Adipose tissue (tissue), 3 donors: ENCODE measurements at places on chromosomes 13 and 19. TPM values are rescaled to one million over a fixed set of nuclear protein-coding genes. Genes with fewer than 3 reads are reported as not detected.

Gene ZNF468
- polyA plus RNA-seq: 5.8 TPM

Gene TLE2
- polyA plus RNA-seq: 25.2 TPM

Gene YIPF2
- 33.6 TPM for polyA plus RNA-seq

Gene CEACAM8
- polyA plus RNA-seq: not detected

Gene RPL21
- polyA plus RNA-seq: 855 TPM

Gene ZNF91
- polyA plus RNA-seq: 4.3 TPM

Gene FCAR
- 0.26 TPM for polyA plus RNA-seq

Gene ICAM3
- 26.0 TPM for polyA plus RNA-seq

Gene CGB1
- not detected for polyA plus RNA-seq
